ENCODE measurements at places on chromosomes 7 and 10.

- DNase-seq, result no peak
These were observed 35.2 kb downstream of the MGAM start for GRCh38 chr7:142030848-142031247.

DNA sequence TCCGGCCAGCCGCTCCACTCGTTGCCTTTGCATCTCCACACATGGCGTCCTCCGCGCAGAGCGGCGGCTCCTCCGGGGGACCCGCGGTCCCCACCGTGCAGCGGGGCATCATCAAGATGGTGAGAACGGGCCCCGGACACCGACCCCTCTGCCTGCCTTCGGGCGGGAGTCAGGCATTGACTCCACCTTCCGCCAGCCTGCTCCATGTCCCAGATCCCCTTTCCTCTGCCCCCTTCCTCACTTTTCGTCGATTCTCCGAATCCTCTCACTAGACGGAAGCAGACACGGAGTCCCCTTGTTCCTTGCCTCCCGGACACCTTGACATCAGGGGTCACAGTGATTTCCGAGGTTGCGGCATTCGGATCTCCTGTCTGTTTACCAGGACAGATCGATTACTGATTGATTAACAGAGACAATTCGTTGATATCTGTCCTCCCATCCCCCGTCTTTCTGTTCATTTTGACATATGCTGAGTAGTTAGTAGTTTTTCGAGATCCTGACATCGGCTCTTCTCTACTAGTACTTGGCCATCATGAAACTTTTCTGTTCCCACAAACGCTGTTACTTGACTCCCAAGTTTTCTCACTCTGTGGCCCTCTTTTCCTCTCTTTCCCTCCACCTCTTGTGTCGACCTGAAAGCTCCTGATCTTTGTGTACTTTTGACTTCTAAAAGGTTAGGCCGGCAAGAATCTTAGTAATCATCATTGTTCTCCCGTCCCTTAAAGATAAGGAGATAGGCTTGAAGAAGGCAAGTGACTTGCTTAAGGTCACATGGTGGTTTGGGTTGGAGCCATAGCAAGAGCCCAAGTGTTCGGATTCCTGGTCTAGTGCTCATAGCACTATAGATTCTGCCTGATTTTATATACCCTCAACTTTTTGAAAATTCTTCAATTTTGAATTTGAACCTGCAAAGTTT lies 597 bp downstream of the SND1 start:
- DNase-seq, result no peak

- DNase-seq, result no peak
These were observed 689 bp upstream of the SMARCD3 start for GRCh38 chr7:151249034-151249731.

DNA sequence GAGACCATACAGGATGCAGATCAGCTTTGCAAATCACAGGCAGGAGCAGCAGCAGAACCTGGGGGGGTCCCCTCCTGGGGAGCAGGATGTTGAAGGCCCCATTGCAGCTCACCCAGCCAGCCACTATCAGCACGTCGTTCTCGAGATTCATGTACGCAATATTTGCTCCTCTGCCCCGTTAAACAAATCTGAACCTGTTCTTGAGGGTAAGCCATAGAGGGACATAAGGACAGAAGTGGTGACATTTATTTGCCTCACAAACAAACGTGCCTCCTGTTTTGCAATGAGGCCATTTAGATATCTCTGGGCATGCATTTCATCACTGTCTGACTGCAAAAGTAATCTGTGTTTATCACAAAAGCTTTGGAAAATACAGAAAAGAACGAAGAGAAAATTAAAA lies 87.3 kb upstream of the BAIAP2L1 start:
- no peak for DNase-seq

GRCh38 chr7:21926448-21926847 lies 19.3 kb downstream of the CDCA7L start:
- DNase-seq, result no peak

DNA sequence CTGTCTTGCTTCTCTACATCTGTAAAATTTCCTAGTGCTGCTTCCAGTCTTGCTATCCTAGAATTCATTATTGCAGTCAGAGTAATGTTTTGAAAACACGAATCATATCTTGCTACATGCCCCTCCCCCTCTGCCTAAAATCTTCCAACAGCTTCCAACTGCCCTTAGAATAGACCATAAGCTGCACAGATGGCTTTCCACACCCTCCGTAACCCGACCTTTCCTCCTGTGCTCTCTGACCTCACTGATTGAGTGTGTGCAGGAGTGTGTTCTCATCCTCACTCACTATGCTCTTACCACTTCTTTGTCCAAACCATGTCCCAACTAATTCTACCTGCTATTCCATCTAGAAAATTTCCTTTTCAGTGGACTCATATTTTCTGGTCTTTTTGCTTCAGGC lies 121.2 kb upstream of the ANKRD1 start:
- no peak for DNase-seq

DNA sequence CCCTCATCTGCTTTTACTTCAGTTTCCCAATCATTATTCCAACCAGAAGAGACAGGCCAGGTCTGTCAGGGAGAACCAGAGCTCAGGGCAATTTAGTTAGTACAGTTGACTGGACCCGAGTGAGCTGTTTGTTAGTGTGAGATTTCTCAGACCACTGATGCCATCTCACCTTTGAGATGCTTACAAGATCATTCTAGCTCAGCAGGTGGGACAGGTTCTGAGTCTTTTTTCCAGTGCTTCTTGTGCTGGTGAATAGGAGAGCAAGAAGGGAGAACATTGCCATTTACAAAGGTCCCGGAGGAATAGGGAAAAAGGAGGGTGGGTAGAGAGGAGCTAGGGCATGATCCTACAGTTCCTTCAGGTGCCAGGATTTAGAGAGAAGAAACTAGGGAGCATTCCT lies 112.4 kb upstream of the IFRD1 start:
- DNase-seq, result no peak

DNA sequence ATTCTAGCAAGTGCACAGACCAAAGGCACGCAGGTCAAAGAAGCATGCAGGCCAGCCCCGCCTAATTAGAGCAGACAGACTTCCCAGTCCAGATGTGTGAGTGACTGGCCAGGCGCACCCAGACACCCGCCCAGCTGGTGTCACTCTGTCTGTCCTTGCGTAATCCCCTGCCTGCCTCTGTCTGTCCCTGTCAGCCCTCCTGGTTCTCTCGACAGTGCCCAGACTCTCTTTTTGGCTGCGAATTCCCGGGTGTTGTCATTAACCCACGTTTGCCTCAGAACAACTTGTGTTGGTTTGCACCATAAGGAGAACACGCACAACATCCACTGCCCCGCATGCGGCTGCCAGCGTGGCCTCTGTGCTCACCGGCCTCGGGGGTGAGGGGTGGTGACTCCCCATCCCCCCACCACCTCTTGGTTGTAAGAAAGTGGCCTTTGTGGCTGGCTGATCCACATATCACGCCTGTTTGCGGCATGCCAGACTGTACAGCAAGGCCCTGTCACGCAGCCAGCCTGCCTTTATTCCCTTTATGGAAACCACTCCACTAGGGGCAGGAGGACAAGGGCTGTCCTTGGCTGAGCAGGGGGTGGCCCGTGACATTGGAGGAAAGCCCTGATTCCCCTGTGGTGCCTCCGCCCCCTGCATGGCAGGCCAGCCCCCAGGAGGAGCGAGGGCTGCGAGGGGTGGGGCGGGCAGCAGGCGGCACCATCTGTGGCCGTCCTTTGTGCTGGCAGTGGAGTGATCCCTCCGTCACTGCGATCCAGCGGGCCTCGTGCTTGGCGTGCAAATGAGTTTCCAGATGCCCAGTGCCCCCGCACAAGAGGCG lies 72.8 kb upstream of the PPIF start:
- DNase-seq, result no peak

DNA sequence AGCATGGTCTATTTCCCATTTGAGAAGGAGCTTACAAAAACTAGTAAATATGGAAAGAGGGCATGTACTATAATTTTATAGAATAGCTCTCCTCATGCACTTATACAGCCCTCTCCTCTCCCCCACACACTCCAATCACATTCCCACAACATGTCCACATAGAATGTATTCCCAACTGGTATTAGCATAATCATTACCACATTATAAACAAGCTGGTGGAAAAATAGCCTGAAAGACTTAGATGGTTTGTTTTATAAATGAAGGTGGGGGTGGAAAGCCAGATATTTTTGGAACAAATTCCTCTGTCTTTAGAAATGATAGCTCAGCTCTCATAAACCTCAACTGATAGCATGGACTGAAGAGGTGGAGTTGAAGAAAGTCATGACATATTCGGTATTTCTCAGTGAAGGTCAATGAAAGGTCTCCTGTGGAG lies 410.1 kb downstream of the SUGCT start:
- no peak for DNase-seq

GRCh38 chr10:110241841-110242240 lies 34.4 kb downstream of the MXI1 start:
- no peak for DNase-seq

GRCh38 chr7:55563596-55564325 lies 8.5 kb downstream of the VOPP1 start:
- DNase-seq, result no peak

GRCh38 chr7:81469869-81470723 lies 299.8 kb downstream of the HGF start:
- DNase-seq, result no peak

GRCh38 chr7:17404006-17404405 lies 105.6 kb downstream of the AHR start:
- no peak for DNase-seq

DNA sequence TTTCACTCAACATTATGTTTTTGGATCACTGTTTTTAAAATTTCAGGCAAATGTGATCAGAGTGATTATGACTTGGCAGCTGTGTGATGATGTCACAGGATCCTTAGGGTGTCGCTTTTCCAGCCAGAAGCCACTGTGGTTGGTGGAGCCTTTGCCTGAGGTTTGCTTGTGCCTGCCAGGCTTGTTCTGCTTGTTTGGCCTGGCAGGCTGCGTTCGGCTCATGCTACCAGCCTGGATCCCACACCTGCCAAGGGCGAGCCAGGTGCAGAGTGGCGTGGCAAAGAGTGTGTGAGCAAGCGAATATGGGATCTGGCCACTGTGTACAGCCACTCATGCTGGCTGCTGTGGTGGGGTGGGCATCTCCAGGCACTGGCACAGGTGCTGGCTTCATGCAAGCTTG lies 55.7 kb downstream of the ADK start:
- DNase-seq, result no peak

GRCh38 chr10:114245121-114245791 lies 6.2 kb downstream of the VWA2 start:
- DNase-seq, result no peak

GRCh38 chr10:97743169-97743943 lies 6.4 kb downstream of the ZFYVE27 start:
- DNase-seq, result no peak

- no peak for DNase-seq
These were observed 173.6 kb downstream of the PRKCQ start for GRCh38 chr10:6406220-6407033.

DNA sequence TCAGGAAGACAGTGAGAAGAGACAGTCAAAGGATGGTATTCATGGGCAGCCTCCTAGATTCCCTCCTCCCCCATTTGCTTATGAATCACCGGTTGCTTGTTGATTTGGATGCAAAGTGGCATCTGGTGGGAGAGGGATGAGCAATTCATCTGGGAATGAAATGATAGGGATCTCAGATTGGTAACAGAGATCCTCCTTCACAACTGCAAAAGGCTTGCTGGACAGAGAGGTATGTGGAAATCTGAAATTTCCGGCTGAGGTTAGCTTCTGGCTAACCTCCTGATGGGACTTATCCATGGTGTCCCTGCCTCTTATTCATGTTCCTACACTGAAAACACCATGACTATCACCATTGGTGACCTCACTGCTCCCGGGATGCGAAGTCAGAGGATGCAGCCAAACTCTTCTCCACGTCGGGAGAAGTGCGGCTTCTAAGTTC lies 48.4 kb upstream of the PODXL start:
- no peak for DNase-seq

DNA sequence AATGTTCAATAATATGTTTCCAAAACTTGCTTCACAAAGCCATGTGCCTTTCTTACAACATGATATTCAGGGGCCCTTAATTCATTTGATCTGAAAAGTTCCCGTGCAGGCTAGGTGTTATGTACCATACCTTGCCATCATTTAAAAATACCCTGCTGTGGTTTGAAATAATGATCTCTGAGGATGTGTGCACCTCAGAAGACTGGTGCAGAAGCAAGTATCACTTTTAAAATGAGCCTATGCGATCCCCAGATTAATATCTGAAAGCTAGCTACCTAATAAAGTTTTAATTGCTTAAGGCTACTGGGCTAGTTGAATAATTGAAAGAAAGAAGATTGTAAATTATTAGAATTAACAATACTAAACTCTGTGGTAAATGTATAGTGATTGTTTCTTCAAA lies 262.4 kb downstream of the CDK14 start:
- no peak for DNase-seq

DNA sequence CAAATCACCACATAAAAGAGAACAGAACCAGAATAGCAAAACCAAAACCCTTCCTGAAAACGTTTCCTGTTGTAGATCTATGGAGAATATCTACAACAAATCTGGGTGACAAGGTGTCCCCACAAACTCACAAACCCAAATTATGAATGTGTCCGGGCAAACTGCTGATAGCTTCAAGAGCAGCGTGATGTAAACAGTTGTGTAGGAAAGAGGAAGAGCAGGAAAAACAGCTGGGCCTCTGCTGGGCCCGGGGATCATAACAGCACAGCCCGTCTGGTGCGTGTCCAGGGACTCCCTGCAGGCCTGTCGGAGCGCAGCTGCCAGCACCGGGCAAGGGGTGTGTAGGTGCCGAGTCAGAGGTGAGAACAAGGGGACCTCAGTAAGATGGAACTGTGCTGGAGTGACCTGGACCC lies 53.7 kb downstream of the KCNH2 start:
- DNase-seq, result no peak

GRCh38 chr10:43453266-43453831 lies 16.4 kb downstream of the ZNF487 start:
- peak; percentile 50 for DNase-seq

DNA sequence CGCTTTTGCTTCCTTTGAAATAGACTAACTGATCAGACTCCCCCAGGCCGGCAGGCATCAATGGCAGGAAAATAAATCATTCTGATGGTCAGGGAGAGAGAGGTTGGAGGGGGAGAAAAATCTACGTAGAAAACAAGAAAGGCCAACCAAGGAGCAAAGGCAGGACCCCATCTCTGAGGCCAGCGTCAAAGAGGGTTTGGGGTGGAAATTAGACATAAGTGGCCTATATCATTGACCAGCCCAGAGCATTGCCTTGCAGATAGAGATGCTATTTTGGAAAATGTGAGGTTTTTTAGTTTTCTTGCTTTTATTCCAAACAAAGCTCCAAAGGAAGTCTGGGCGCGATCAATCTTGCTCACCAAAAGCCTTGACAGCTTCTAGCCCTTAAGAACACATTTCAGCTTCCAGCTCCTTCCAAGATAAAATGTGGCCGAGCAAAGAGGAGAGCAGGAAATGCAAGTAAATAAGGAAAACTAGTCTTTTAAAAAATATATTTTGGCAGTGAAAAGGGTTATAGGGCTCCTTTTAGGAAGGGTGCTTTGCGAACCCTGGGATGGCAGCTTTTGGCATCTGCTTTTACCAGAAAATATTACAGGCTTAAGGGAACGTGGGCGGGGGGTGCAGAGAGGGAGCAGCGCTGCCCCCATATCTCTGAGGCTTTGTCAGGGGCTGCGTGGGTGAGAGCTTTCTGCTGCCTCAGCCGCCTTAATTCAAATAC lies 2.0 kb upstream of the HOXA2 start:
- DNase-seq, result no peak

GRCh38 chr10:131574363-131574706 lies 262.8 kb upstream of the TCERG1L start:
- DNase-seq, result no peak

GRCh38 chr7:40583667-40584444 lies 449.1 kb downstream of the SUGCT start:
- no peak for DNase-seq
